ENCODE measurements at places on chromosomes 5 and 9.

DNA sequence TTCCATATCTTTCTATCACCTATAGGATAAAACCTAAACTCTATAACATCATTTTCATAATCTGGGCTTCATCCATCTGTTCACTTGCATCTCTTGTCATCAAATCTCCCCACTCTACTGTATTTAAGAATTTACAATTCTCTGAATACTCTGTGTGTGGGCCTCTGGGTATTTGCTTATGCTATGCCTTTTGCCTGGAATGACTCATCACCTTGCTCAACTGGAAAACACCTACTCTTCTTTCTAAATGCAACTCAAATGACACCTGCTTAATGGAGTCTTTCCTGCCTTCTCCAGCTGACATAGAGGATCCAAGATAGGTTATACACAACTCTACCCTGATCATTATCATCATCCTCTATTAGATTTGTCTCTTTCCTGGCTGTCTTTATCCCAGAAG is 421.7 kb downstream of the SPATA31D1 start:
- DNase-seq: no peak

GRCh38 chr5:114418176-114419066 is 56.6 kb downstream of the KCNN2 start:
- no peak for DNase-seq

DNA sequence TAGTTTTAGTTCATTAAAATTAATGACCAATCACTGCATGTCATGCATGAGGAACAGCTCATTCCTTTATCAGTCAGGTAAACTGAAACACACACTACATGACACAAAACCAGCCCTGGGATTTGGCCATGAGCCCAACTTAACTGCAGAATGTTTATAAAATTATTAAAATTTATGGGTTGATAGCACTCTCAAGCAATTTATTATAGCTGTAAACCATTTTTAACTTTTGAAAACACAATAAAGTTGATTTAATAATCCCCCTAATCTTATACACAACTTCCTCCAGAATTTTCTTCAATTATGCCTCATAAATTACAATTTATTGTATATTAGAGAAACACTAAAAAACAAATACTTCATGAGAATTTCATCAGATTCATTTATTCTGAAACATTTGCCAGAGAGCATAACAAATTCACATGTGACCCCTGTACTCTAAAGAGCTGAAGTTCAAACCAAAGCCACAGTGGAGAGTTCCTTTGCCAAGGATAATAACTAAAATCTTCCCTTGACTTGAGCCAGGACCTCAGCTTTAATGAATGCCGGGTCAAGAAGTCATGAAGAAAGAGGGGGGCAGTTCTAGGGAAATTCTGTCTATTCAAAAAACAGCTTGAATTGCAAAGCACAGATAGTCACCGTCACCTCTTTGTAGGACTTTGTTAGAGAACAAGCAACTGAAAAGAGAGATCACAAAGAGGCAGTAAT is 763.7 kb upstream of the GRAMD2B start:
- DNase-seq: no peak

DNA sequence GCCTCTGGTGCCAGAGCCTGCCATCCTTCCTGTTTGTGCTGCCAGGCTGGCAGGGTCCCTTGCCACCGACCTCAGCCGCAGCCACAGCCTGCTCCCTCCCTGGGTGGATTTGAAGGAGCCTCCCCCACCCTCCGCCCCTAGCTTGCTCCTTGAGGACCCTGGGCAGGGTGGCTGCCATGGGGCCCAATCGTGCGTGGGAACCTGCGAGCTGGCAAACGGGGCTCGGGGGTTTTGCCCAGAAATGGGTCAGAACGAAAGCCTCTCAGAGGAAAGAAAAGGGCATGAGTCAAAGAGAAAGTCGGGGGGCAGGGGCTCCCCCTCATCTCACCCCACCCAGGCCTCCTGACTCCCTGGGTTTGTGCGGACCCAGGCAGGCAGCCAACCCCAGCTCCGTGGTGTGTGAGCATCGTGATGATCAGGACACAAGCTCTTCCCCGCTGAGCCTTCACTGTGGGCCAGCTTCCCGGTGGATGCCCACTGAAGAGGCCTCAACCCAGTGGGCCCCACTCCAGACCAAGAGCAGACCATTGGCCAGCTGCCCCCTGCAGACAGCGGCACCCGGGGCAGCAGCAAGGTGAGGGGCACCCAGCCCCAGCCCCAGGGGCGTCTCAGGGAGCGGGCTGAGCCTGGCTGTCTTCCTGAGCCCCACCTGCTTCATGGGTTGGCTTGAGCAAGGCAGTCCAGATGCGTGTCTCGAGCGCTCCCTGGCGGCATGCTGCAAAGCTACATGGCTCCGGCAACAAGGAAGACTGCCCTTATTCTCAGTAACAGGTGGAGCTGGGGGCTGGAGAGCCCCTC is 3.0 kb upstream of the FUT7 start:
- DNase-seq: peak; percentile 88

- no peak for DNase-seq
Measured at GRCh38 chr9:21505425-21506179, 23.5 kb upstream of the IFNE start.

- no peak for DNase-seq
Measured at GRCh38 chr9:33112094-33112493, 35.6 kb upstream of the SMU1 start.

DNA sequence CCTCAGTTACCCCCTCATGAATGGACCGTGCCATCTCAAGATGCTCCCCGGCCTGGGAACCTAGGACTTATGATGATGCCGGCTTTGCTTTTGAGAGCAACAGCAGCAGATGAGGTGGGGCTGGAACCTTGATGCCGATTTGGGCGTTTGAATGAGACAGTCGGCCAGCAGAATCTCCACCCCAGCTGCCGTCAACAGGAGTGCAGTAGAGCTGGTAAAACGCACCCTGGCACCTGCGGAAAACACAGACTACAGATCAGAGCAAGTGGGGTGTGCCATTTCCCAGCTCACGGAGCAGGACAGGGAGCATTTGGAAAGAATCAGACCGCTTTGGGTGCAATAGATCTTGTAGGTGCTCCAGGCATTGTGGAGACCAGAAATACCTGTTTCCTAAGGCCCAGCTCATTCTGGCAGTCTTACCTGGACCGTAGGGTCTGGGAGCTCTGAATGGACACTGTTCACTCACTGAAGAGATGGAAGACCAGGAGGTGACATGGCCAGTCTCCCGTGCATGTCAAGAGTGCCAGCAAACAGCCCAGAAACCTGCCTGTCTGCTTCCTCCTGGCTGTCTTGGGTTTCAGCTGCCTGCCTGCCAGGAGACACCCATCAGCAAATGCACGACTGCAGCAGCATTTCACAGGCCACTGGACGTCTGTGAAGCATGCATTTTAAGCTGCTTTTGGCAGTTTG is 317.7 kb upstream of the IRX4 start:
- DNase-seq: no peak

GRCh38 chr9:132594412-132594811 is 12.0 kb downstream of the BARHL1 start:
- DNase-seq: no peak

GRCh38 chr5:143168171-143168741 is 235.2 kb downstream of the NR3C1 start:
- DNase-seq: no peak

GRCh38 chr5:36939969-36940858 is 63.6 kb downstream of the NIPBL start:
- DNase-seq: no peak

GRCh38 chr5:108212775-108213346 is 169.0 kb downstream of the FBXL17 start:
- DNase-seq: no peak

- DNase-seq: no peak
Measured at GRCh38 chr5:155974369-155974768, 352.6 kb upstream of the SGCD start.

DNA sequence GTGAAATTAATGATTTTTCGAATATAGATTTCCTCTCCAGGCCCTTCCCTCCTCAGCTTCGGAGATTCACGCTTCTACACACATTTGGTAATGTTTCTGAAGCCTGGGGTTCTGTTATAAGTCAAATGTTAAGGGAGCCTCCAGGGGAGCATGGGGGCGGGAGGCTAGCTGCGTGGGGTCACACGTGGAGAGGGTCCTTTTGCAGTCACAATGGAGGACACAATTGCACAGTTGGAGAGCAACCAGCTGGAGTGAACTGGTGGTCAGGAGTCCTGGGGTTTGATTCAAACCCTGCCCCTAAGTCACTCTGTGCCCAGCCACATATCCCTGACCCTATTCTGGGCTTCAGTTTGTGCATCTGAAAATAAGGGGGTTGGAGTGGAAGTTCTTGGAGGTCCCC is 481.4 kb downstream of the CDK5RAP2 start:
- DNase-seq: no peak

DNA sequence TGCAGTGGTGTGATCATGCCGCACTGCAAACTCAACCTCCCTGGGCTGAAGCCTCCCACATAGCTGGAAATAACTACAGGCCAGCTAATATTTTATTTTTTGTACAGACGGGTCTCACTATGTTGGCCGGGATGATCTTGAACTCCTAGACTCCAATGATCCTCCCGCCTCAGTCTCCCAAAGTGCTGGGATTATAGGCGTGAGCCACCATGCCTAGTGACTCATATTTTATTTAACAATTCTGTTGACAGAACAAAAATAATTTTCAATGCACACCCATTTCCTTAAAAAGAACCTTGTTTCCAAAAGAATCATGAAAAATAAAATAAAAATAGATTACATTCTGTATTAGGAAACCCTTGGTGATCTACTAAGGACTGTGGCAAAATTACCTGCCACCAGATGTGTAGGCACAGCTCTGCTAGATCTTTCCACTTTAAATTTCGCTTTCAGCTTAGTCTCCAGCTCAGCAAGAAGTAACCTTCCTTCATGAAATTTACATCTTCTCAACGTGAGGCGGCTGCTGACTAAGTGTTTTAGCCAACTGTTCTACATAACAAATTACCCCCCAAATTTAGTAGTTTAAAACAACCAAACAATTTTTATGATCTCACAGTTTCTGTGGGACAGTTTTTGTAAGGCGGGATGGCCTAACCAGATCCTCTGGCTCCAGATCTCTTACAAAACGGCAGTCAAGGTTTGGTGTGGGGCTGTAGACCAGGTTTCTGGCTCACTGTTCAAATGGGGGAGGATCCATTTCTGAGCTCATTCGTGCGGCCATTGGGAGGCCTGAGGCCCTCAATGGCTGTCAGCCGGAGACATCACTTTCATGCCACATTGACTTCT is 32.6 kb upstream of the GOLPH3 start:
- no peak for DNase-seq

DNA sequence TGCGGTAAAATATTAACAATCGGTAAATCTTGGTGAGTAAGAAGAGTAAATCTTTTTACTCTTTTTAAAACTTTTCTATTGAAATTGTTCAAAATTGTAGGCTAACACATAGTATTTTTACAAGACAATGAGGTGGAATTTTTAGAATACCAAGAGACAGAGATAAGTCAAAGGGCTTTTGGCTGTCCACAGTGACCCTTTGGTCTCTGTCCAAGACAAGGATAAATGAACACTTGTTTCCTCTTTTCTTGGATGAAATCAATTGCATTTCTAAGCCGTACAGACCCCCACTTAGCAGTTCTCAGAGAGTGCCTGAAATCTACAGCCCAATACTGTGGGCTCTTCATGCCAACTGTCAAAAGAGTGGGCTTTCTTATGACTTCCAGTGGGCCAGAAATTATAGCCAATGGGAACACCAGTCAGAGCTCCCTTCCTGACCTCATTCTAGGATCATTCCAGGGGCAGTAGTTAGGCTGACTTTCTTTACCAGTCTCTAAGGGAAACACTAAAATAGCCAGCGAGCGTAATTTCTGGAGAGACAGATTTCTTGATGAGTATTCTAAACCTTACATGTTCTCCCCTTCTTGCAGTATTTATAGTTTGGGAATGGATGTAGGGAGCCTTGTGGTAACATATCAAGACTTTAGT is 74.1 kb downstream of the GALNT10 start:
- DNase-seq: no peak

- DNase-seq: no peak
Measured at GRCh38 chr9:101792475-101792874, 54.0 kb upstream of the GRIN3A start.

GRCh38 chr5:132458651-132459030 is 31.9 kb downstream of the IRF1 start:
- no peak for DNase-seq

DNA sequence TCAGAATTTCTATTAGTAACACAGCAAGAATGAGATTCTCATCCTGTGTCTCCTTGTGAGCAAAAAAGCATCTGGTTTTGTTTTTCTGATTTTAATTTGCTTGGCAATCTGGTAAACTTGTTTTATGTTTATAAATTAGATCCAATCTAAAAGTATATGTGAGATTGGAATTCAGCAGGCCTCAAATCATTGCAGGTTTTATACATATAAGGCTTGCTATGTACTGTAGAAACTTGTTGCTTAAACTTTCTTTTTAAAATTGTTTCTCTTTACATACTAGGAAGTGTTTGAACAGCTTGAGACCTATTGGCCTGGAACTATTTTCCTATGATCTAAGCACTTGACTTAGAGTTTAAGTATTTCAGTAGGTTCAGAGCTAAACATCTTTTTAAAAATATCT is 1037.8 kb downstream of the NR2F1-AS1 start:
- no peak for DNase-seq

DNA sequence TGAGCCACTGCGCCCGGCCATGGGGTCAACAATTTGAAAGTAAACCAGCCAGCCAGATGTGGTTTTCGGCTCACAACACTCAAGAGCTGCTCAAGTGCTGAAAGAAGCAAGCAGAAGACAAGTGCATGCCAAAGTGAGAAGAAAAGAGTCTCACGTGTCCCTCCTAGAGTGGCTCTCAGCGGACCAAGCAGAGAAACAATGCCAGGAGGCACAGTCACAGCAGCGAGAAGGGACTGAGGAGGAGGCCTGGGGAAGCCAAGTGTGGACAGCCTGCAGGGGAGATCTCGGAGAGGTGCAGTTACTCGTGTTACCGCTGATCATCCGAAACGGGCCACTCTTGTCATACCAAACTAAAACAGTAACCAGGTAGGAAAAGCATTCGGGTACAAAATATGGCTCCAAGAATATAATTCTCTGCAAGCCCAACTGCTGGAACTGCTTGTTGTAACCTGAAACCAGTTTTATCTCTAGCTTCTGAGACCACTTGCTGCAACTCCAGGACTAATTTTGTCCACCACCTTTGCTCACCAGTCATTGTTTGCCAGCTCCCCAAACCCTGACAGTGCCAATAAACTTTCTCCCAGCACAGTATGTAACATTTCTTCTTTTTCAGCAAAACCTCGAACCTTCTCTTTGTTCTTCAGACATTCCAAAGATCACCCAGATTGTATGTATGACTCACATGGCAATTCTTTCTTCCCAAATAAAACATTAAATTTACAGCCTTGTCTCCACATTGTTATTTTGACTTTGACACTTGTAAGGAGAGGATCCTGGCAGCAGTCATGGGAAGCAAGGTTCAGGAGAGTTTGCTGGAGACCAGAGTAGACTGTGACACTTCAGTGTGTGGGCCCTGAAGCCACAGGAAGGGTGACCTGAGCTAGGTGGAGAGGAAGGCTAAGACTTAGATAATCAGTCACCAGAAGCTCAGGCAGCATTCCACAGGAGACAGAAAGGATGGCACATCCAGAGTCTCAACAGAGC is 6.3 kb downstream of the SLC35D2 start:
- no peak for DNase-seq

GRCh38 chr9:38345851-38346755 is 46.4 kb upstream of the ALDH1B1 start:
- DNase-seq: no peak

DNA sequence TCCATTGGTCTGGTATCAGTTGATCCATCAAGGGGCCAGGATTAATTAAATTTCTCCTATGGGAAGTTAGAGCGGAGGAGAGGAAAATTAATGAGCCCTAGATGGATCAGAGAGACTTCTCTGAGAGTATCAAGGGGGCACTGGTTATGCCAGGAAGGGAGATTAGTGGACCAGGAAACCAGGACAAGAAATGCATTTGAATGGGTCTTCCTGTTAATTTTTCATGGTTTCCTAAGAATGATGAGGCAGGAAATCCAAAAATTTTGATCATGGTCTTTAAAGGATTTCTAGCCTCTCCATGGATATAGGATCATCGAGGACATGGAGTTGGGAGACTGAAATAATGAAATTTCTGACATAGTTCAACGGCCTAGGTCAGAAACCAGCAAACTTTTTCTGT is 30.8 kb downstream of the FOXI1 start:
- no peak for DNase-seq
